ENCODE measurements at places on chromosomes 2 and 18.

- no peak for DNase-seq
Measured at GRCh38 chr2:68734688-68735525, at the start of gene ARHGAP25. ARHGAP25 (plus strand) TSS chr2:68734811; CDS start chr2:68735200, 389 bp downstream.

- no peak for DNase-seq
Measured at GRCh38 chr2:161381546-161381945, 34.6 kb upstream of the TBR1 start.

- DNase-seq: no peak
Measured at GRCh38 chr2:227163485-227163997, 464 bp downstream of the COL4A4 start.

GRCh38 chr2:158507679-158508078, 50.9 kb downstream of the PKP4 start:
- DNase-seq: no peak

DNA sequence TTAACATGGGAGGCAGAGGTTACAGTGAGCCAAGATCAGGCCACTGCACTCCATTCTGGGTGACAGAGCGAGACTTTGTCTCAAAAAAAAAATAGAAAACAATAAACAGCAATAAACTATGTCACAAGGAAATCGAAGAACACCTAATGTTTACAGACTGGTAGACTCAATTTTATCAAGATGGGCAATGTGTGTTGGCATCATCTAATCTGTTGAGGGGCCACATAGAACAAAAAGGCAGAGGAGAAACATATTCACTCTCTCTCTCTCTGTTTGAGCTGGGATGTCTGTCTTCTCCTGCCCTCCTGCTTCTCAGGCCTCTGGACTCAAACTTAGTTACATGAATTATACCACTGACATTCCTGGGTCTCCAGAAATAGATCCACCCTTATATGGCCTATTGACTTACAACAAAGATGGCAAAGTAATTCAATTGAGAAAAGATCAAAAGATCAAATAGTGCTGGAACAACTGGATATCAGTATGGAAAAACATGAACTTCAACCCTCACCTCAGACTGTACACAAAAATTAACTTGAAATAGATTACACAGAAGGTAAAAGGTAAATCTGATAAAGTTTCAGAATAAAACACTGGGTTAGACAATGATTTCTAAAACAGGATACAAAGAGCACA, 703.8 kb upstream of the CRIM1 start:
- no peak for DNase-seq

DNA sequence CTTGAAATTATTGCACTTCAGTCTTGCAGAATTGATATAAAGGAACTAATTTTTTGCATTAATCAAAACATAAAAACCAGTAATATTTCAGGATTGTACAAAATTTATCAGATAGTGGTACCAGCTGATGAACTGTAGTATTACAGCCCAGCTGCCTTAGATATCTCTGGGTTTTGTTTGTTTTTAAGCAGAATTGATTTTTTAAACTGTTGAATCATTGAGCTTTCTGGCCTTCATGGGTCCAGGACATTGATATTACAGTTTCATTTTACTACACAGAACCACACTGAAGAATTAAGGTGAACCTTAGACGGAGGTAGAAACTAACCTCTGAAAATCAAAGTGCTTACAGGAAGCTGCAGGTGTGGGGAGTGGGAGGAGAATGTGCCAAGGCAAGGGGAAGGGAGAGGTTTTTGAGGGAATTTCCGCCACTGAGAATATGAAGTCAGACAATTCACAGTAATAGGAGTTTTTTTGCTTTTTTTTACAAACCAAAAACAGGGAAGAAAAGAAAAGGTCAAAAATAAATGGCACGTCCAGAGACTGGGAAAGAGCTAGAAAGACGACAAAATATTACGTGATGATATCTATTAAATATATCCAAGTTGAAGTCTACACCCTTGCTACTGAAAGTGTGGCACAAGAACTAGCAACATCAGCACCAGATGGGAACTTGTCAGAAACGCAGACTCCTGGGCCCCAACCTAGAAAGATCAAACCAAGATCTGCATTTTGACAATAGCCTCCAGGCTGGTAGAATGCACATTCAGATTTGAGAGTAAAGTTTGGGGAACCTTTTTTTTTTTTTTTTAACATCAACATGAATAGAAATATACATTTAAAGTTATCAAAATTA, 40.8 kb upstream of the SPAG16 start:
- no peak for DNase-seq

GRCh38 chr2:88614497-88615157, 12.6 kb downstream of the EIF2AK3 start:
- no peak for DNase-seq

- no peak for DNase-seq
Measured at GRCh38 chr2:52258038-52258437, 1226.1 kb upstream of the NRXN1 start.

DNA sequence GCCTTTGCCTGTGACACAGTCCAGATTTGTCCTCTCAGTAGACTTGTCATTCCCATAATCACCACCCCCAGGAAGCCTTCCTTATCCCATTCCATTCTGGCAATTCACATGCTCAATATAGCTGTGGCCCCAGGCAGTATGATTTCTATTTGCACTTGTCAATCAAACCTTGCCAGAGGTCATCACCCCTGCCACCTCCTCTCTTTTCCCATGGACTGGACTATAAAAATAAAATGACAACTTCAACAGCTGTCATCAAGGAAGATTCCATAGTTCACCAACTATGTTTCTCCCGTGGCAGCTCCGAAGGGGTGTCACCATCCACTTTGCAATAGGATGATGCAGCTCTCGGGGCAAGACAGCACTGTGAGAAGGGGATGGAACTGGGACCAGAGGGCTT, 255.7 kb downstream of the CELF4 start:
- no peak for DNase-seq

- peak; percentile 50 for DNase-seq
Measured at GRCh38 chr18:30280861-30281470, 761.6 kb downstream of the DSC3 start.

- DNase-seq: no peak
Measured at GRCh38 chr2:127308586-127309138, 14.7 kb upstream of the ERCC3 start.

DNA sequence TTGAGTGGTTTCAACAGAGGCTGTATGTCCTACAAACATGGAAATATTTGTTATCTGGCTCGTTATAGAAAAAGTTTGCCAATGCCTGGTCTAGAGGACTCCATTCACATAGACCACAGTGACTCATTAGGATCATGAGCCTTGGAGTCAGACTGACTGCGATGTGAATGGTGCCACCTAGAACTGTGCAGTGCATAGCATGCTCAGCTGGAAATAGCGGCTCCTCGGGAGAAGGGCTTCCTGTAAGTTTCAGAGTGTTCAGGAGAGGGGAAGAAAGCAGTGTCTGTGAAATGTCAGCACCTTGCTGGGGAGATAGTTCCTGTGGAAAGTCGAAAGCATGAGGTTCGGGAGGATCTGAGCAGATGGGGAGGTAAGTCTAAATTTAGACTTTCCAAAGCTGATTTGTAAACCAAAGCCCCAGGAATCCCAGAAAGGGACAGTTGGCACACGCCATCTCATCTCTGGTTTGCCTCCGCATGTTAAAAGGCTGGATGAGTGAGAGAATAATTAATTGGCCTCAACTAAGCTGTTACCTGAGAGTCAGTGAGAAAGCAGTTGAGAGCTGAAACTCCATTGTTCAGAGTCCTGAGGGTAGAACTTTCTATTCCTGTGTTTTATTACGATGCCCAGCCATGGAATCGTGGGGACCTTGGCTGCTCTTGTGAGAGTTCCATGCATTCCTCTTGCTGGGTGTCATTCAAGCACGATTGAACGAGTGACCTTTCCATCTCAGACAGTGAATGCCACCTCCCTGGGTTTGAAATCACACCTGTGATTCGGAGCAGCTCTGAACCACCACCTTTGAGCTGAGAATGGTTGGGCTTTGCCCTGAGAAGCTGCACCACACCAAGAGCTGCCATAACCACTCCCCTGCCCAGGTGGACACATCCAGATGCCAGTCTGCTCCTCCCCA, 99.5 kb downstream of the MAPK4 start:
- DNase-seq: no peak

DNA sequence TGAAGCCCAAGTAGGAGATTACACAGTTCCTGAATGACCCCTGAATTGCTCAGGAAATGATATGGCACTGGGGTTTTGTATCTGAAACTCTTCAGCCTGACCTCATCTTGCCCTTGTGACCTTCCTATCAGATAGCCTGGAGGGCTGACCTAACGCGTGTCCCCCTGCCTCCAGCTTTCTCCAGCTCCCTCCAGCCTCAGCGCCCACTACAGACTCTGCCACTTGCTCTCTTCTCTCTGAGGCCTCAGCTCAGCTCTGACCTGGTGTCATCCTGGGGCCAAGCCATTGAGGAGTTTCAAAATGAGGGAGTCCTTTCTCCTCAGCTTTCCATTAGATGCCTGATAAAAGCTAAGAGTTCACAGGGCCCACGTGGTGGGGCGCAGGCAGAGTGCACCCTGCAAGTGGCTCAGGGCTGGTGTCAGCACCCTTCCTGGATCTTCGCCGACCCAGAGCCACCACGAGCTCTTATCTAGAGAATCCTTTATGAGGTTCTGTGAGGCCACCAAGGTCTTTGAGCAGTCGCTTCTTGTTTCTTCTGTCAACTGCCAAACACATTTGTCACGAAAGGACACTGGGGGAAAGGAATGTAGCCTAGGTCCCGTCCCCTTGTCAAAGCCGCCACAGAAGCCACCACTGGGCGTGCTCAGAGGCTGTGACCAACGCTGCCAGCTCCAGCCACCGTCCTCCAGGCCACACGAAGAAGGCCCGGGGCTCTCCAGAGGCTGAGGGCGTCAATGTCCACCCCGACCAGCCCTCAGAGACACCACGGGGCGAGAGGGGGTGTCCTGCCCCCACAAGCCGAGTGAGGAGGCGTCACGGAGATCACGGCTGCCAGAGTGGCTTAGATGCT, 131.3 kb upstream of the GPC1 start:
- no peak for DNase-seq

- no peak for DNase-seq
Measured at GRCh38 chr2:88729061-88729745, 37.7 kb downstream of the RPIA start.

GRCh38 chr18:28651298-28651697, 474.4 kb upstream of the CDH2 start:
- no peak for DNase-seq
